ENCODE measurements at places on chromosomes 6 and 20.

DNA sequence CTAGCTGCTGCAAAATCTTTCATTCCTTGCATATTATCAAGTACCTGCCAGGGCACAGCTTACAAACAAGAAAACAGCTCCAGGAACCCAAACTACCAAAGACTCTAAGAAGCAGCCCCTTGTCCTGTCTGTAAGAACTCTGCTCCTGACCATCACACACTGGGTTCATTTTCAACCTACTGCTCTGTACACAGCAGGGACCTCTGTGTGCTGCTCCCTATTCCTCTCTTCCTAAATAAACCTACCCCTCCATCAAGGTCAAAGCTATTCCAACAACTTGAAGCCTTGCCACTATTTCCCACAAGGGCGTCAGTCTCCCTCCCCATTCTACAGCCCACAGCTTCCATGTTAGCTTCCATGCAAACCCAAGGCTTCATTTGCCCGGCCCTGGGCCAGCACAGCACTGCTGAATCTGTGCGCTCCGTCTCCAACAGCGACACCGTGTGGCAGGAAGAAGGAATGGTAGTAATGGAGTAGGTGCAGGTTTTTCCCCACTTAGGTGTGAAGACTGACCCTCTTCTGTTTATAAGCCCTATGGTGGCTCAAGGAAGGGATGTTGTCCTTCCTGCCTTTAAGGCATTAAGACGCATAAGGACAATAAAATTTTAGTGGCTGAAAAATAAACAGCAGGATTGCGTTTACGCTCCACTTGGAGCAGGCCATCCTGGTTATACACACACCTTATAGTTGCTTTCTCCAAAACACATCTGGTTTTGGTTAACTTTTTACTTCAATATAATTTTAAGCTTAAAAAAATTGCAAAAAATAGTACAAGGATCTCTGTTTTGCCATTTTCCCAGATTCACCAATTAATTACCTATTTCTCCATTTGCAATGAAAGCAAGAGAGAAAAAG, 115.2 kb upstream of the NXT1 start:
- DNase-seq: no peak

GRCh38 chr20:4190792-4191519, 175.6 kb upstream of the RNF24 start:
- DNase-seq: no peak

DNA sequence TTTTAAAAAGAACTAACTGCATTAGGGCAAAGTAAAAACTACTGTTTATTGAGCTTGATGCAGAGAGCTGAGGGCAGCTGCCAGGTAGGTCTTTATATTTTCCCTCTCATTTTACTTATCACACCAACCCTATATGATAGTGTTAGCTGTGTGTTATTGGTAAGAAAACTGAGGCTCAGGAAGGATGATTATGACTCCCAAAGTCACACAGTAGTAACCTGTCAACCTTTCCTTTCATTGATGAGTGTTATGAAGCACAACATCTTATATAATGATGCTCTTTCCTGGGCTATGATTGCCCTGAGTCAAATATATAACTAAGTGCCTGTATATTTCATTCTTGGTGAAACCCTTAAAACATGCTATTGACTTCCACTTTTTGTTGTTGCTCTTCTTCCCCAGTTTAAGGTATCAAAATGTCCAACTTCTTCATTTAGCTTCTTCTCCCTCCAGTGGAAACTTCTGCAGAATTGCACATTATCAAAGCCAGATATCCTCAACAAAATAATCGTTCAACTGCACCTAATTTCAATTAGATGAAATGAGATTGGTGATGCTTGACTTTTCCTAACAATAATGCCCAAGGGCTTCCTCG, 8.1 kb downstream of the GFOD1 start:
- DNase-seq: no peak

GRCh38 chr6:34305982-34306708, 57.3 kb upstream of the SMIM29 start:
- DNase-seq: no peak

DNA sequence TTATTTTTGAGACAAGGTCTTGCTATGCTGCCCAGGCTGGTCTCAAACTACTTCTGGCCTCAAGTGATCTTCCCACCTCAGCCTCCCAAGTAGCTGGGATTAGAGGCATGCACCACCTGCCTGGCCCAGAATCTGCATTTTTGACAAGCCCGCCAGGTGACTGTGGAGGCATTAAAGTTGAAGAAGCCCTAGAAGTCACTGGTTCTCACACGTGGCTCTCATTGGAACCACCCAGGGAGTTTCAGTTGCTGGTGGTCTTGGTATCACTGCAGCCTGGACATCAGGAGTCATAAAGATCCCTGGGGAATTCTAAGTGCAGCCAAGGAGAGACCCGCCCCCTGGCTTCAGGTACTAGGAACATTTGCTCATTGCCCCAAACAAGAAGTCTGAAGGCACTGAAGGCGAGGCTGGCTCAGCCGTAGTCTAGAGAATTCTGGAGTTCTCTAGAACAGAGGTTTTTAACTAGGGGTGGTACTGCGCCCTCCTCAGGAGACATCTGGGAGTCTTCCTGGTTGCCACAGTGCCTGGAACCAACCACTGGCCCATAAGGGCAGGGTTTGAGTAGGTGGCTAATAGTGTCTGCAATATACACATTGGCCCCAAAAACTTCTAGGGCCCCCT, 182.8 kb downstream of the ZMYND8 start:
- DNase-seq: no peak

All from effector memory CD8-positive, alpha-beta T cell (primary cell).